ENCODE measurements at places on chromosomes 11 and 22. TPM values are rescaled to one million over a fixed set of nuclear protein-coding genes. Genes with fewer than 3 reads are reported as not detected.

Gene BCR
- total RNA-seq = 90.3 TPM

Gene PDE2A
- 1.4 TPM for total RNA-seq

Gene LIF
- total RNA-seq = 1.2 TPM

Gene IGF2
- total RNA-seq = 1.5 TPM

Gene P2RY2
- total RNA-seq = 6.5 TPM

Gene SLC7A4
- not detected for total RNA-seq

Gene KRTAP5-2
- total RNA-seq = not detected

Gene MAPK8IP2
- not detected for total RNA-seq

Gene ALDH3B1
- total RNA-seq = under 0.01 TPM

Gene DNAJB7
- total RNA-seq = not detected

Gene NFRKB
- total RNA-seq = 20.1 TPM

Gene API5
- 112 TPM for total RNA-seq

Gene TMEM191B
- 0.15 TPM for total RNA-seq

Gene FGF3
- not detected for total RNA-seq

Gene PRODH
- not detected for total RNA-seq

Gene ATG13
- 45.1 TPM for total RNA-seq

Gene OR51B2
- total RNA-seq = not detected

Gene NXPE4
- total RNA-seq = not detected

Gene TMEM132A
- 77.8 TPM for total RNA-seq

Gene SLC25A18
- not detected for total RNA-seq

Gene KRTAP5-9
- not detected for total RNA-seq

Gene VSIG2
- total RNA-seq = 0.46 TPM

Gene RFPL1
- total RNA-seq = not detected

Gene MS4A7
- not detected for total RNA-seq

Gene KRTAP5-1
- not detected for total RNA-seq

Gene MS4A6E
- not detected for total RNA-seq

Gene GGT1
- total RNA-seq = 0.30 TPM

Gene MOV10L1
- 14.9 TPM for total RNA-seq

Gene PRG3
- total RNA-seq = not detected

Gene SGSM1
- total RNA-seq = 0.30 TPM

Gene ROM1
- total RNA-seq = 5.8 TPM

Gene WT1
- total RNA-seq = not detected

Gene CD82
- total RNA-seq = 14.0 TPM

Gene SEPTIN3
- not detected for total RNA-seq

Gene IGLL1
- total RNA-seq = not detected

Gene PDGFD
- total RNA-seq = 6.2 TPM

Gene CASP12
- 1.9 TPM for total RNA-seq

Gene PNPLA3
- total RNA-seq = 4.4 TPM

Gene TH
- total RNA-seq = not detected

Gene CECR2
- total RNA-seq = 1.9 TPM

Gene RHOD
- total RNA-seq = 6.2 TPM

Gene SHISAL1
- total RNA-seq = not detected

Gene MYO18B
- total RNA-seq = under 0.01 TPM

Gene TMA7B
- not detected for total RNA-seq

Gene KDM4E
- total RNA-seq = not detected

Gene OR52N4
- not detected for total RNA-seq

Gene CACNA1I
- not detected for total RNA-seq

Gene HOATZ
- total RNA-seq = not detected

Gene CCDC73
- total RNA-seq = not detected

Gene TIMP3
- total RNA-seq = 5.2 TPM

Gene ENDOD1
- 22.8 TPM for total RNA-seq

Gene BBOX1
- total RNA-seq = not detected

Gene MUC5AC
- not detected for total RNA-seq

All from epithelial cell of umbilical artery (primary cell).